ENCODE measurements at places on chromosomes 2 and 18. TPM values are rescaled to one million over a fixed set of nuclear protein-coding genes. Genes with fewer than 3 reads are reported as not detected.

SCYGR2 gene
- total RNA-seq, result not detected

RNF144A gene
- 91.9 TPM for total RNA-seq

DUSP19 gene
- total RNA-seq, result 4.3 TPM

CAPG gene
- total RNA-seq, result 37.0 TPM

ERBB4 gene
- total RNA-seq, result under 0.01 TPM

PER2 gene
- total RNA-seq, result 0.73 TPM

FSIP2 gene
- under 0.01 TPM for total RNA-seq

TLX2 gene
- not detected for total RNA-seq

ELAC1 gene
- total RNA-seq, result 8.3 TPM

EN1 gene
- under 0.01 TPM for total RNA-seq

MSTN gene
- 0.15 TPM for total RNA-seq

FAM228B gene
- total RNA-seq, result 8.7 TPM

TTL gene
- 46.1 TPM for total RNA-seq

SP5 gene
- total RNA-seq, result not detected

FKBP7 gene
- 40.3 TPM for total RNA-seq

TFCP2L1 gene
- not detected for total RNA-seq

DLX2 gene
- 0.33 TPM for total RNA-seq

SP140 gene
- under 0.01 TPM for total RNA-seq

CCDC74B gene
- 1.8 TPM for total RNA-seq

IKZF2 gene
- 3.7 TPM for total RNA-seq

LPIN1 gene
- total RNA-seq, result 45.5 TPM

TMEM200C gene
- not detected for total RNA-seq

BMP10 gene
- total RNA-seq, result not detected

GCKR gene
- not detected for total RNA-seq

CXCR2 gene
- total RNA-seq, result not detected

EIF2AK2 gene
- total RNA-seq, result 167 TPM

MC5R gene
- total RNA-seq, result not detected

MC4R gene
- total RNA-seq, result 0.36 TPM

TTC32 gene
- 9.6 TPM for total RNA-seq

FBXO48 gene
- 0.77 TPM for total RNA-seq

GIGYF2 gene
- total RNA-seq, result 75.4 TPM

WIPF1 gene
- total RNA-seq, result 18.9 TPM

UNC80 gene
- total RNA-seq, result 0.77 TPM

TMEM247 gene
- not detected for total RNA-seq

MC2R gene
- not detected for total RNA-seq

VWA3B gene
- total RNA-seq, result not detected

PROKR1 gene
- total RNA-seq, result not detected

SLC11A1 gene
- 0.36 TPM for total RNA-seq

ABCG8 gene
- not detected for total RNA-seq

SLC4A5 gene
- 1.4 TPM for total RNA-seq

COLEC12 gene
- 0.73 TPM for total RNA-seq

FAP gene
- total RNA-seq, result 10.3 TPM

RFX8 gene
- not detected for total RNA-seq

STARD7 gene
- total RNA-seq, result 305 TPM

RMDN2 gene
- 7.7 TPM for total RNA-seq

EGR4 gene
- total RNA-seq, result not detected

ZFAND2B gene
- 13.7 TPM for total RNA-seq

IL1A gene
- not detected for total RNA-seq

VPS54 gene
- total RNA-seq, result 18.6 TPM

DSEL gene
- 2.7 TPM for total RNA-seq

Measured in melanocyte of skin (primary cell).